A549 treated with Mapracorat at 1 μM for 4 hours (cell line): ENCODE measurements at places on chromosomes 13 and 19. TPM values are rescaled to one million over a fixed set of nuclear protein-coding genes. Genes with fewer than 3 reads are reported as not detected.

The MYO16 gene
- total RNA-seq = 0.01 to 0.07 TPM (median 0.05 TPM) in 5 replicates

The ZNF665 gene
- not detected in 5 replicates for total RNA-seq

The EDNRB gene
- not detected in 5 replicates for total RNA-seq

The CYP2S1 gene
- total RNA-seq = 18.9 to 24.2 TPM (median 19.7 TPM) in 5 replicates

The TEX26 gene
- total RNA-seq = not detected in 5 replicates

The LPAR2 gene
- total RNA-seq = 3.1 to 5.2 TPM (median 4.6 TPM) in 5 replicates

The GJA3 gene
- 0.83 to 1.4 TPM (median 1.3 TPM) in 5 replicates for total RNA-seq

The KLK15 gene
- total RNA-seq = not detected in 5 replicates

The SOX1 gene
- not detected in 5 replicates for total RNA-seq

The IL17D gene
- 0.95 to 1.4 TPM (median 1.3 TPM) in 5 replicates for total RNA-seq

The CGB2 gene
- 0.44 TPM in 1 of 5 replicates, not detected in the others for total RNA-seq

The SLITRK6 gene
- total RNA-seq = 0.10 to 0.16 TPM (median 0.11 TPM) in 5 replicates

The IL11 gene
- total RNA-seq = 16.3 to 22.0 TPM (median 18.1 TPM) in 5 replicates

The ZNF112 gene
- total RNA-seq = 1.5 to 2.3 TPM (median 2.1 TPM) in 5 replicates

The CEACAM5 gene
- 1.3 to 2.0 TPM (median 1.5 TPM) in 5 replicates for total RNA-seq

The ZNF571 gene
- 0.61 to 1.6 TPM (median 0.84 TPM) in 5 replicates for total RNA-seq

The CDC42EP5 gene
- total RNA-seq = not detected in 5 replicates

The ZNF433 gene
- not detected in 5 replicates for total RNA-seq

The CFD gene
- 10.4 to 27.5 TPM (median 22.2 TPM) in 5 replicates for total RNA-seq

The NFKBIB gene
- total RNA-seq = 61.9 to 127 TPM (median 100 TPM) in 5 replicates

The CEACAM8 gene
- total RNA-seq = not detected in 5 replicates

The ACER1 gene
- total RNA-seq = not detected in 5 replicates

The ANKLE1 gene
- total RNA-seq = 0.22 to 0.56 TPM (median 0.35 TPM) in 5 replicates

The SEMA6B gene
- total RNA-seq = 4.5 to 6.8 TPM (median 5.9 TPM) in 5 replicates

The TRMT1 gene
- total RNA-seq = 33.9 to 40.4 TPM (median 38.2 TPM) in 5 replicates

The KLK13 gene
- 0.15 TPM in 1 of 5 replicates, not detected in the others for total RNA-seq
